DND-41 (cell line): ENCODE measurements at places on chromosomes 16 and 17.

- H3K27me3 ChIP-seq: no peaks in the 10 kb centered on the region
- no peak for DNase-seq
- H3K4me3 ChIP-seq: no peak overlapping the region
- peaks cover 18% of the 10 kb centered on the region for H3K36me3 ChIP-seq
- H3K4me1 ChIP-seq: peaks cover 20% of the 10 kb centered on the region
Measured at GRCh38 chr16:66513111-66513723, 36.7 kb downstream of the TK2 start.

DNA sequence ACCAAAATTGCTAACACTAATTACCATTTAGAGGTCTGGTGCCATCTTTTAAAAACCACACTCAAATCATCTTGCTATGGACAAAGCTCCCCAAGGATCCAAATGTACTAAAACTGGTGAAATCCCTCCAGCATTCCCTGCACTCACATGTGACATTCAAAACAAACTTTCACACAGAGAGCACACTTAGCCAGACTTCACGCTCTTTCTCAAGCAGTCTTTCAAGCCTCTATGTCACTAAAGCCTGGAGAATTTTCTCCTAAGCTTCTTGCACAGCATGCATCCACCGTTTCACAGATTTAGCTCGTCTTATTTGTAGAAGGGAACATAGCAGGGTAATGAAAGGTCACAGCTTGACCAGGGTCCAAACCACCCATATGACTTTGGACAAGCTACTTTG, 19.3 kb downstream of the CMTM3 start:
- no peaks in the 10 kb centered on the region for H3K36me3 ChIP-seq
- peaks cover 10% of the 10 kb centered on the region; the same call in 1 of the 2 replicates for H3K4me1 ChIP-seq
- H3K27ac ChIP-seq: no peak overlapping the region
- H3K27me3 ChIP-seq: no peaks in the 10 kb centered on the region

DNA sequence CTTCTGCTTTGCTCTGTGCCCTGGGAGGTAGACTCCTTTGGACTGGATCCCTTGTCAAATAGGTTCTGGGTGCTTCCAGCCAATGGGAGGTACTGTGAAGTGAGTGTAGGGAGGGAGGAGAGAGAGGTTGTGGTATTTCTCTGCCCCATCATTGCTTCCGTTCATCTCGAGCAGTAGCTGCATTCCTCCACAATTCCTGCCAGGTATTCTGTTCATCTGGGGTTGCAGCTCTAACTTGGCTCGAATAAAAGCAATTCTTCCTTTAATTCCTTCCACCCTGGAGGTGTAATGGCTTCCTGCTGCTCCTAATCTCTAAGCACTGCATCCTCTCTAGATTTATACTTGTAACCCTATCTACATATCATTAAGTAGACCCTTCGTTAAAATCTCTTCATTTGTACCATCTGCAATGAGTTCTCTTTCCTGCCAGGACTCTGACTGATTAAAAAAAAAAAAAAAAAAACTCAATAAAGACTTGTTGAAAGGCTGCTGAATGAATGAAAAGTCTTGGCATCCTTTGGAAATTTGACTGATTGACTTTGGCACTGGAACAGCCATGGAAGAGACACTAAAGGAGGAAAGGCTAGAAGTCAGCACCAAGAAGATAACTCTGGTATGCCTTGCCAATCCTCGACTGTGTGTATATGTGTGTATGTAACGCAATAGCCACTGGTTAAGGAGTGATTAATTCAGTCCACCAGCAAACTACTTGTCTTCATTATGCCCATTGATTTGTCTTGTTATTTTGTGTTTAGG, 616.9 kb upstream of the SOX9 start:
- no peaks in the 10 kb centered on the region for H3K4me1 ChIP-seq
- H3K4me3 ChIP-seq: no peak overlapping the region

- H3K4me3 ChIP-seq: no peak overlapping the region
- DNase-seq: no peak
- H3K27ac ChIP-seq: no peak overlapping the region
- H3K36me3 ChIP-seq: no peaks in the 10 kb centered on the region
- H3K4me1 ChIP-seq: no peaks in the 10 kb centered on the region
Measured at GRCh38 chr17:70047619-70048419, 27.2 kb upstream of the KCNJ16 start.

GRCh38 chr16:89412811-89413210, 77.5 kb downstream of the ANKRD11 start:
- no peak overlapping the region for H3K4me3 ChIP-seq
- H3K27ac ChIP-seq: no peak overlapping the region
- H3K36me3 ChIP-seq: peaks cover 54% of the 10 kb centered on the region
- peaks cover 6% of the 10 kb centered on the region; the same call in 1 of the 2 replicates for H3K4me1 ChIP-seq

DNA sequence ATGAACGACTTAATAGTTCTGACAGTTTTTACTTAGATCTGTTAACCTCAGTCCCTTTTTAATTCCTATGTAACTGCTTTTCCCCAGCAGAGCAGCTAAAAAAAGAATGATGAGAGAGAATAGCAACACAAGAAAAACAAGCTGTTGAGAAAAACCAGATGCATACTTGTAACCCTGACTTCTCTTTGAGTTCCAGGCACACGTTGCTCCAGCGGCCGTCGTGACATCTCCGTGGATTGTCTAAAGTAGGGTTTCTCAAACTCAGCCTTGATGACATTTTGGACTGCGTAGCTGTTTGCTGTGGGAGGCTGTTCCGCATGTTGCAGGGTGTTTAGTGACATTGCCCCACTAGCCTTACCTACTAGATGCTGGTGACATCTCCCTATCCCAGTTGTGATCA, 324.0 kb downstream of the SNX29 start:
- no peak overlapping the region for H3K27ac ChIP-seq
- no peaks in the 10 kb centered on the region for H3K36me3 ChIP-seq
- no peaks in the 10 kb centered on the region for H3K27me3 ChIP-seq
- DNase-seq: no peak
- H3K4me1 ChIP-seq: no peaks in the 10 kb centered on the region

- H3K4me1 ChIP-seq: peaks cover 3% of the 10 kb centered on the region; the same call in 1 of the 2 replicates
- H3K36me3 ChIP-seq: peaks cover 7% of the 10 kb centered on the region; the same call in 1 of the 2 replicates
- H3K27ac ChIP-seq: no peak overlapping the region
- no peak overlapping the region for H3K4me3 ChIP-seq
Measured at GRCh38 chr16:80997964-80998620, 8.6 kb downstream of the CMC2 start.

- no peaks in the 10 kb centered on the region for H3K4me1 ChIP-seq
- DNase-seq: no peak
- H3K27me3 ChIP-seq: peaks cover 29% of the 10 kb centered on the region
- no peak overlapping the region for H3K27ac ChIP-seq
- H3K4me3 ChIP-seq: no peak overlapping the region
Measured at GRCh38 chr17:32763855-32764439, 113.0 kb downstream of the MYO1D start.

DNA sequence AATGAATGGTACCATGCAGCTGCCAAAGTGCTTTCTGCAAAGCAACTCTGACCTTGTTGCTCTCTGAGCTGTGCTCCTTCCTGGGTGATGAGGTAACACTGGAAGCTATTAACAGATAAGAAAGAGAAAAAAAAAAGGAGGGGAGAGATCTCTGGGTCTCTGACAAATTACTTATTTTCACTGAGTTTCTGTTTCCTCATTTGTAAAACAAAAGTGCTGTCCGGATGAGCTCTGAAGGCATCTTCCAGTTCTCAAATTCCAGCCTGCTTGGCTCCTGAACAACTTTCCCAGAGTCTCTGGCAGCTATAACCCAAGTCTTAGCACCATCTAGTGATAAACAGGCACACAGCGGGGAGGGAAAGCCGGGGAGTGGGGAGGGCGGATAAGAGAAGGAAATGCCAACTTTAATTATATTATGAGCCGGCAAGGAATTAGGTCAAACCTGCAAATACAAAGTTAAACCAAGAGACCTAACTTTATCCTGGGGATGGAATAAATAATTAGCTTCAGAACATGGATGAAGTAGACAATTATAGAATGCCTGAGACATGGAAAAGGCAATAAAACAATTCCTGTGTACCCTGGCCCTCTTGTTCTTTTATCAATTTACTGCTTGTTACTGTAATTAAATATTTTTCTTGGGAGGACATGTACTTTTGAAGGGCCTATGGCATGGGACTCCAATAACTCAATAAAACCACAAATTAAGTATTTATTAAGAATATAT, 61.3 kb upstream of the KIFC3 start:
- peaks cover 4% of the 10 kb centered on the region for H3K27me3 ChIP-seq
- DNase-seq: no peak

GRCh38 chr17:31926100-31926729, 10.6 kb upstream of the SUZ12 start:
- no peaks in the 10 kb centered on the region for H3K27me3 ChIP-seq
- H3K4me3 ChIP-seq: no peak overlapping the region
- H3K27ac ChIP-seq: no peak overlapping the region
- no peaks in the 10 kb centered on the region for H3K4me1 ChIP-seq

GRCh38 chr16:9625122-9625521, 533.7 kb downstream of the HAPSTR1 start:
- no peak overlapping the region for H3K27ac ChIP-seq
- no peak for DNase-seq
- H3K4me3 ChIP-seq: no peak overlapping the region
- H3K36me3 ChIP-seq: no peaks in the 10 kb centered on the region
- no peaks in the 10 kb centered on the region for H3K4me1 ChIP-seq
- no peaks in the 10 kb centered on the region for H3K27me3 ChIP-seq

GRCh38 chr17:35932586-35932985, 2.0 kb upstream of the RDM1 start:
- H3K27me3 ChIP-seq: peaks cover 4% of the 10 kb centered on the region
- H3K4me3 ChIP-seq: no peak overlapping the region
- no peak for DNase-seq
- no peak overlapping the region for H3K27ac ChIP-seq
- H3K4me1 ChIP-seq: peaks cover 14% of the 10 kb centered on the region; the same call in 1 of the 2 replicates
- H3K36me3 ChIP-seq: no peaks in the 10 kb centered on the region

- DNase-seq: no peak
- no peak overlapping the region for H3K27ac ChIP-seq
- peaks cover 4% of the 10 kb centered on the region for H3K4me1 ChIP-seq
Measured at GRCh38 chr17:79054200-79054960, 20.2 kb upstream of the ENGASE start.

DNA sequence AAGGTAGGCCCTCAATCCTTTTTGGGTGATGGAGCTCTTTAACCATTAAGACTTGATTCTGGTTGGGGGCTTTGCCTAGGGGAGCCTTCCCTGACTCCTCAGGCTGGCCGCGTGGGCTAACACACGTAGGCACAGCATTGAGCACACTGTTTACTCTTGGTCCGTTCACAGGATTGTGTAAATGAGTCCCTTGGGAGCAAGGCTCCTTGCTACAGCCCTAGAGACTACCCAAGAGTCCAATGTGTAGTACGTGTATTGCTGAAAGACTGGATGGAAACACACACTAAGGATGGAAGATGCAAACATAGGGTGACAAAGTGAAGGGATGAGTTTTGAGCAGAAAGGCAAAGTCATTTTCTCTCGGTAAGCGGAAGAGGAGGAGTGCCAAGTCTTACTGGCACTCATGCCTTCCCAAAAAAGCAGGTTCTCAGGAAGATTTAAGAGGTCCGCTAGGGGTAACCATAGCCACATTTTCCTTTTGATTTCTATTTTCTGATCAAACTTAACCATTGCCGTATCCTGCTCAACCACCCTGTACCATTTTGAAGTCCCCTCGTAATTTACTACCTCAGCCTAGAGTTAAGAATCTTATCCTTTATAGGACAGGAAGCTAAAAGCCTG, 911 bp upstream of the ITGA2B start:
- peaks cover 6% of the 10 kb centered on the region for H3K4me1 ChIP-seq
- no peak for DNase-seq
- H3K4me3 ChIP-seq: no peak overlapping the region
- no peak overlapping the region for H3K27ac ChIP-seq
- H3K36me3 ChIP-seq: no peaks in the 10 kb centered on the region
- no peaks in the 10 kb centered on the region for H3K27me3 ChIP-seq

DNA sequence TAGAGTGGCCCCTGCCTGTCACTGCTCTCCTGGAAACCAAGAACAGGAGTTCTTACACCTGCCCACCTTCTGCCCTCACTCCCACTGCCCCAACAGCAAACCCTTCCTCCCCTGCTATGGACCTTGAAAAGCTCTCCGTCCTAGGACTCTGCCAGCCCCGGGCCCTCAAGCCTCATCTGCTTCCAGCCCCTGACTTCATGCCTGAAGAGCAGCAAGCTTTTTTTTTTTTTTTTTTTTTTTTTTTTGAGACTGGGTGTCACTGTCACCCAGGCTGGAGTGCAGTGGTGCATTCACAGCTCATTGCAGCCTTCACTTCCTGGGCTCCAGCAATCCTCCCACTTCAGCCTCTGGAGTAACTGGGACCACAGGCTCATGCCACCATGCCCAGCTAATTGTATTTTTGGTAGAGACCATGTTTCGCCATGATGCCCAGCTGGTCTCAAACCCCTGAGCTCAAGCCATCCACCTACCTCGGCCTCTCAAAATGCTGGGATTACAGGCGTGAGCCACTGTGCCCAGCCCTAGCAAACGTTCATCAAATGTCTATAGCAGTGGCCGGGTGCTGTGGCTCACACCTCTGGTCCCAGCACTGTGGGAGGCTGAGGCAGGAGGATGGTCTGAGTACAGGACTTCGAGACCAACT, 16.9 kb downstream of the CARHSP1 start:
- H3K4me1 ChIP-seq: peaks cover 6% of the 10 kb centered on the region; the same call in 1 of the 2 replicates
- peak overlapping the region; percentile 28 for H3K27ac ChIP-seq
- peak; percentile 42 for DNase-seq

DNA sequence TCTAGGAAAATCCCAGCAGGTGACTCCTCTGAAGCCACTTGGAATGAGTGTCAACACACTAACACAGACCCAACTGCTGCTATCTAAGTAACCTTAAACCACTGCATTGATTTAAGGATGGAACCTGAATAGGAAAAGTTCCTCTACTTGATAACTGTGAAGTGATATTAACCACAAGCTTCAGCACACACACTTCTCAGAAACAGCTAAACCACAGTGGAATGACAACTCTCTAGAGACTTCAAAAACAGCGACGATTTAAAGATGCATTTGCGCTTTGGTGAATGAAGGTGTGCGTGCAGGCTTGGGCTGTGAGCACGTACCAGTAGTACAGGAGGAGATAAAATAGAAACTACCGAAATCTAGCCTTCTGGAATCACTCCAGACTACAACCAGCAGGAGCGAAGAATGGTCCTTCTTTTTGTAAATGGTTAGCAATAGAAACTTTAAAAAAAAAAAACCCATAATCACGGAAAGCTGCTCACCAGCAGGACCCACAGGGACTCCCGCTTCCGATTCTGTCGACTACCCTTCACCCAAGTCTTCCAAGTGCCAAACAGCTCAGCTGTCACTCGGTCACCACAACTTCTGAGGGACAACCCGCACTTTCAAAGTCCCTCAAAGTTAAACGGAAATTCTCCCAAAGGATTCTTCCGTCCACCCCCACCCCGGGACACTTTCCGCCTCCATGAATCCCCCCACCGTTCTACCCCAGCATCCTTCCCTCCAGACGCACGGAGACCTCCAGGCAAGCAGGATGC, 137.7 kb upstream of the CORO6 start:
- peaks cover 28% of the 10 kb centered on the region for H3K4me1 ChIP-seq
- H3K27ac ChIP-seq: peak overlapping the region; percentile 68
- peak; percentile 77 for DNase-seq
- H3K36me3 ChIP-seq: no peaks in the 10 kb centered on the region; the same call in 1 of the 2 replicates
- peak overlapping the region; percentile 73 for H3K4me3 ChIP-seq

GRCh38 chr17:67258821-67259468, 13.9 kb upstream of the HELZ start:
- H3K27me3 ChIP-seq: no peaks in the 10 kb centered on the region
- H3K4me3 ChIP-seq: no peak overlapping the region
- DNase-seq: peak; percentile 30
- H3K27ac ChIP-seq: peak overlapping the region; percentile 89; the same call in 1 of the 2 replicates
- H3K36me3 ChIP-seq: no peaks in the 10 kb centered on the region
